ENCODE measurements at places on chromosomes 12 and 14.
A peak's percentile ranks its signal among the peaks of the same experiment; 100 is the strongest.

- DNase-seq: peak; percentile 7
Measured at GRCh38 chr12:19971361-19972280, 396.7 kb upstream of the PDE3A start.

DNA sequence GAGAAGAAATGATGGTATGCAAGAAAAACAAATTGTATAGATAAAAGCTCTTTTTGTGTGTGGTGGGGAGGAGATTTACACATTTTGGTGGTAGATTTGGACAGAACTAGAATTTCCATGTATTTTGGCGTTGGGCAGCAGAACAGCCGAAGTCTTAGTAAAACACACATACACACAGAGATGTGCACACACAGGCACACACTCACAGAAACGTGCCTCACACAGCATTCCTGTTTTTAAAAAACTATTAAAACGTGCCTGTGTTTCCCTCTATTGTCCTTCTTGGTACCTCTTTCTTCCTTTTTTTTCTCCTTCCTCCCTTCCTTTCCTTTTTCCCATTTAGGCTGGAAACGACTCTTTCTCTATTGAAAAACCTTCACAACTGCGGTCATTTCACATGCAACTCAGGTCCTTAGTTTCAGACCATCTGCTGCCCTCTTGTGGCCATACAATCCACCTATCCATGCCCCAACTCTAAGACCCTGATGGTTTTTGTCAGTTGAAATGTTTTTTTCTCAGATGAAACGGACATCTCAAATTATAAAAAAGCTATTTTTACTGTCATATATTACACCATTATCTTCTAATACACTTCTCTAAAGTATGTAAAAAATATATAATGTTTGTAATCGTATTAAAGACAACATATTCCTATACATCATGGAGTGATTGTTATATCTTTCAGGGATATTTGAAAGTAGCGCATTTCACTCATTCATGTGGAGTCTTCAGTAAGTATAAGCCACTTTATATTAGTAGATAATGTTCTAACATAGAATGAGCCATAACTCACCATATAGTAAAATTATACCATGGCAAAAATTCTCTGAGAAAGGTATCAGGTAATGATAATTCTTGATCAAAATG, 386.7 kb upstream of the NOVA1 start:
- peak; percentile 74 for DNase-seq

DNA sequence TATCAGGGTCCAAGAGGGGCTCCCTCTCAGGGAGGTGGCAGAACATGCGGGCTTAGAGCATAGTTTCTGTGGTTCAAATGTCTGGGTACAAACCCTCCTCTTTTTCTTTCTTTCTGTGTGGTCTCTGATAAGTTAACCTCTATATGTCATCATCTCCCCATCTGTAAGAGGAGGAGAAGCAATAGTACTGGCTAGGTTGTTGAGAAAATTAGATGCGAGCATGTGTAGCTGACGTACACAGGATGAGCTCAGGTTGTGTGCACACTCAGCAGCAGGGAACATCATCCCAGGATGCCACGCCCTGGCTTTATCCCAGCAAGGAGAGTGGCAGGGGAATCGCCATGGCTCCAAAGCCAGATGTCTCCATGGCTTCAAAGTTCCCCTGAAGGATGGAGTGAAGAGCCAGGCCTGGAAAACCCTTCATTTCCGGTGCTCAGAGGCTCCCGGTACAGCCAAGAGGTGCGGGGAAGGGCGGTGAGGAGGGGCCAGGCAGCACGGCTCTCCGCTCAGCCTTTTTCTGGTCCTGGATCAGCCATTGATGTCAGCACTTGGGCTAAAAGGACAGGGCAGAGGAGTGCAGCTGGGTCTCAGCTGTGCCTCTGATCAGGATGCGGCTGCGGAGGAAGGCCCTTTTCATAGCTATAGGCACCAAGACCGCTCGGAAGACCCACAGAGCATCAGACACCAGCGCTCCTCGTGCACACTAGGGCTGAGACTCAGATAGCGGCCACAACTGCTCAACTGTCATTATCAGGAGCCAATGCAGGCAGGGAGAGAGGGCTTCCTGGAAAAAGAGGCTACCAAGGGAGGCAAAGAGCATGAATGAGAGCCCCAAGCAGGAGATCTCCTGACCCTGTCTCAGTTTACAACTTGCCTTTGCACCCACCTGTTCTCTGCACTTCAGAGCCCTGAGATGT, 41.5 kb downstream of the ARL6IP4 start:
- no peak for DNase-seq

DNA sequence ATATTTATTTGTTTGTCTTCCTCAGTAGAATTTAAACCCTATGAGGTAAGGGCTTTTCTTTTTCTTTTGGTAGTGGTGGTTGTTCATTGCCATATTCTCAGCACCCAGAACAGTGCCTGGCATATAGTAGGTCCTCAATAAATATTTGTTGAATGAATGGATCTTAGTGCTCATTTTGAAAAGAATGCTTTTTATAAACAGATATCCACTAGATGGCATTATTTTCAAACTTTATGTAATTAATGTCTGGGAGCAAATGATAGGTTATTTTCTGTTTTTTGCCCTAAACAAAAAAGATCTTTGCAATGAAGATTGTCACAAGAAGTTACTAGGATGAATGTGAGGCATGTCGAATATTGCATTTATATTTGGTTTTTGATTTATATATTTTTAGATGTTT, 64.1 kb downstream of the RAD51B start:
- DNase-seq: no peak

DNA sequence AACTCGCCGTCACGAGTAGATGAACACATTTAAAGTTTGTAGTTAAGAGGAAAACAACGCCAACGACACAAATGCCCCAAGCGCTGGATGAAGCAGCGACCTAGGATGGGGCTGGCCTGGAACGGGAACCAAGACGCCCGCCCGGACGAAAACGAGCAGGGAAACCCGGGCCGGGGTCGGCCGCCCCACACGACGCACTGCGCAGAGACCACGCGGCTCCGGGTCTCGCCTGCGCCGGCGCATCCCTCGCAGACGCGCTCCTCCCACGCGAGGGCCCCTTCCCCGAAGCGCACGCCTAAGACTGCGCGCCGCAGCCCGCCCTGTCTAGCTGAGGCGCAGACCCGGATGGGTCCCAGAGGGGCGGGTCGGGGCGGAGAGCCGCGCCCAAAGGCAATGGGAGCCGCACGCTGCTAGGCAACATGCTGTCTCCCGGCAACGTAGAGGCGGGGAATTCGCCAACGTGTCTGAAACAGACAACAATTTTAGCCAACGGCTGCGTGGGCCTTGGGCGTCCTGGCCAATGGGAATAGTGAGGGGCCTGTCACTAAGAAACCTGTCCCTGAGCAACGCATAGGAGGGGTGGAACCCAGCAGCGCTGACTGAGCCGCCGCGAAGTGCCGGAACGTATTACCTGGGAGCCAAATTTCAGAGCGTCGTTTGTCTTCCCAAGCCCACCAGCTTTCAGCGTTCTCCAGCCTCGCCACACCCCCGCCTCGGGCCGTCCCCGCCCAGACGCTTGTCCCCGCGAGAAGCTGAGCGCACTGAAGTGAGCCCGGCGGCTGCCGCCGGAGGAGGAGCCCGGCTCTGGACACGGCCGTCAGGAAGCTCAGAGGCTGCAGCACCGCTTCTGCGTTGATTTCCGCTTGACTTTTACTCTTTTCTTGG, 21.0 kb upstream of the CHFR start:
- DNase-seq: peak; percentile 87

DNA sequence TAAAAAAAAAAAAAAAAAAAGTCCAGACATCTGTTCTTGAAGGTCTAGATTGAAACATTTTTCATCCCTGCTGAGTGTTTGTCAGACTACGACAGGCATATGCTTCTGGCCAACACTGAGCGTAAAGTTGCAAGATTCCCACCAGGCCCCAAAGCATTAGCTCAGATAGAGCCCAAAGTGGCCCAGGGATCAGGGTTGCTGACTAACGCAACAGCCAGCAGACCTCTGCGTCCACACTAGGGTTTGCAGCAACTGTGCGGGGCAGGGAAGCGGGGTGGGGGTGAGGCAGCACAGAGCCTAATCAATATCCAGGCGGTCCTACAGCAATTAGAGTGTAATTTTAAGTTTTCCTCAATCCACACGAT, 55.7 kb downstream of the SSH1 start:
- DNase-seq: no peak

DNA sequence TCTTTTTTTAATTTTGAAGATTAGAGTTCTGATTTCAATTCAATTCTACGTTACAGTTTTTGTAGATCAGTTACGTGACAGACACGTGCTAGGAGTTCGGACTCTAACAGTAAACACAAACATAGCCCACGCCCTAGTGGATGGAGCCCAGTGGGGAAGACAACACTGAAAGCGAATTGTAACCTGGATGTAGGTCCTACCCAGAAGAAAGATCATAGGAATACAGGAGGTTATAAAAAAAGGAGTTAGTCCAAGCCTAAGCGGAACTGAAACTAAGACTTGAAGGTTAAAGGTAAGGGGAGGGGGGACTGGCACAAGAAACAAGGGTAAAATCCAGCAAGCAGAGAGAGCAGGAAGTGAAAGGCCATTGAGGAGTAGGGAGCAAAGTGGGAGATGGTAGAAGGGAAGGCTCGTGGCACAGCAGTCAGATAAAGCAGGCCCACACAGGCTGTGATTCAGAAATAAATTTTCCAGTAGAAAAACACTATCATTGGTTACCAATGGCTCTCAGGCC, 15.7 kb upstream of the CRY1 start:
- no peak for DNase-seq

GRCh38 chr14:35292770-35293561, 784 bp downstream of the PSMA6 start:
- no peak for DNase-seq

- DNase-seq: no peak
Measured at GRCh38 chr14:91243074-91243471, 1.4 kb downstream of the GPR68 start.

DNA sequence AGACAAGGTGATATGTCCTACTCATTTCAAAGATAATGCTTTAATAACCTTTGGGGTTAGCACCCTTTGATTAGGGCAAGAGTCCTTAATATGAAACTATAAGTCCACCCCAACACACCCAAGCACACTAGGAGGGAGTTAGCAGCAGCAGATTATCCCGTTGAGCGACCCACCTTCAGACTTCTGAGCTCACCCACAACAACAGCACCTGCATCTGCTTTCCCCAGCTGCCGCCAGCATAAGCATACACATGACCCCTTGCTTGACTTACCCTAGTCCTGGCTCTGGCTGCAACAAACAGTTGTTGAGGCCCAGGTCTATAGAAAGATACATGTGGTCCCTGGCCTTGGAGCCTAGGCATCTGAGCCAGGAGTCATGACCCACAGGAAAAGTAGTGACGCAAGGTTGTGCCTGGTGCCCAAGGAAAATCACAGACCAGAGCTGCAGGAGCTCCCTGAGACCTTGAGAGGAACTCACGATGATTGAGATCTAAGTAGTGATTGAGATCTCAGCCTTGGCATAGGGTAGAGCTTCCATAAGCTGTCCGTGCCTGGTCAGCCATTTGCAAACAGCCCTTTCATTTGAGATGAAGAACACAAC, 19.0 kb downstream of the ZDHHC22 start:
- no peak for DNase-seq

GRCh38 chr12:105233041-105233905, 2.7 kb downstream of the APPL2 start:
- no peak for DNase-seq

DNA sequence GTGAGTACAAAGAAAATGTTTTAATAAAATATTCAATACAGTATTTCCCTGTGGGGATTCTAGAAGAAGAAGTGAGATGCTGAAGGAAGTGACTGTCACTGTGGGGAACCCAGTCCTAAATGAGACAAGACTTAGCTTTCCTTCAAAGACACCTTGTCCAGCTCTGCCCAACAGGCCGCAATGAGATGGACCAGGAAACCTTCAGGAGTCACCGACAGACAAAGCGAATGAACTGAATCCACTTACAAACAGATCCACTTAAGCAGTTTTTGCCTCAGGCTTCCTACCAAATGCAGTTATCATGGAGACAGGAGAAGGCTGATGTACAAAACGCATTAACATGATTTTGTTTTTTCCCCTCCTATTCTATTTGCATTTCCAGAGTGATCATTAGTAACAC, 9.6 kb downstream of the KCNJ8 start:
- DNase-seq: no peak

DNA sequence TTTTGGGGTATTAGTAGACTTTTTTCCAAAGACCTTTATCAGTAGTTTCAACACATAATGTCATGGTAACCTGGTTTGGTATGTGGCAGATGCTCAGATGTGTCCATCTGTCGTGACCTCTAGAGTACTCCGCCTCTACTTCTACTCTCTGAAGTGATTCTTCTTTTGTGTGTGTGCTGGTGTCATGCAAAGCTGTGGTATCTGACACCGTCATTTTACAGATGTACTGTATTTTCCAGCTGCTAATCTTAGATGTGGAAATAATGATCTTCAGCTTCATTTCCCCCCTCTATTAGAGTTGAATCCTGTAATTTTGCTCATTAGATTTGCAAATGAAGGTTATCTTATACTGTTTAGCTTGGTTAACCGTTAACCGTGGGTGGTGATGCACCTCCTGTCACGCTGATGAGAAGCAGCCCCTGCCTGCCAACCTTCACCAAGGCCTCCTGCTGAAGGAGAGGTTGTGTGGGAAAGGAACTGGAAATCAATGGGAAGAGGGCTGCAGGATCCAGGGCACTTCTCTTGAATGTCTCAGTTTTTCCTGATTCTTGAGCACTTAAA, 222.4 kb upstream of the AMIGO2 start:
- no peak for DNase-seq

DNA sequence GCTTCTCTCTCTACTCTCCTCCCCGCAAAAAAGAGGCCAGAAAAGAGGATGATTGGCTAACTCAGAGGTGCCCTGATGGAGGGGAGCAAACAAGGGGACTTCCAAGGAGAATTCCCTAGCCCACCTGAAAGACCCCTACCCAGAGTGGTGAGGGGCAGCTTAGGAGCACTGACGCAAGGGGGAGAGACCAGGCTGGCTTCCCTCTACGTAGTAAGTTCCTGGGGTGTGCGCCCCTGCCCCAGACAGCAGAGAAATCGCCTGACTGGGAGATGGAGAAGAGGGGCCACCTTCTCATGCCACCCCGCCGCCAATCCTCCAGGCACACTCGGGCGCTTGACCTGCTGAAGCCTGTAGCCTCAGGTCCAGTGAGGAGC, 2.1 kb upstream of the DIO3 start:
- DNase-seq: no peak

DNA sequence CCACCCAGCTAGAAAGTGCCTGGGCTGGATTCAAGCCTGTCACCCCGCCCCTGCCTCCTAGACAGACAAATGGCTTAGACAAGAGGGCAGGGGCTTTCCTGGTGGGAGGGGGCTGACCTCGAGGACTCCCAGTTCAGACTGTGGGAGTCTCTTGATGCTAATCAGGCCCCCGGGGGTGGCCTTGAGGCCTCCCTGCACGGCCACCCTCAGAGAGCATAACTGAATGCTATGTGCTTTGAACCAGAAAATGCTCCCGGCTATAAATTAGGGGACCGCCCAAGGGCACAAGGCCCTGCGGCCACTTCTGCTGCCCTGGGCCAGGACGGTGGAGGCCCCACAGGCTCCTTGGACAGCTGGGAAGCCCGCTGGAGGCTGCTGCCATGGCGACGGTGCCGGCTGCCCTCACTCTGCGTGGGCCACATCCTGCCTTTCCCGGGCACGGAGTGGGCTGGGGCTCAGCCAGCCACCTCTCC, 111.0 kb upstream of the NCOR2 start:
- no peak for DNase-seq

- no peak for DNase-seq
Measured at GRCh38 chr12:56411781-56412639, 37.2 kb downstream of the TIMELESS start.

GRCh38 chr12:54988402-54989054, 4.0 kb upstream of the TESPA1 start:
- DNase-seq: no peak

Data from endothelial cell (in vitro differentiated cells).